Liver (tissue), 10 donors: ENCODE measurements at places on chromosomes 3 and 15. TPM values are rescaled to one million over a fixed set of nuclear protein-coding genes. Genes with fewer than 3 reads are reported as not detected.

- DNase-seq = no peak
- no peak overlapping the region for H3K27ac ChIP-seq
- H3K4me1 ChIP-seq = no peaks in the 10 kb centered on the region
- H3K4me3 ChIP-seq = no peak overlapping the region
These were observed 52.1 kb upstream of the TAMM41 start for GRCh38 chr3:11898611-11899325.

GRCh38 chr15:101207867-101208288 is 44.0 kb downstream of the CHSY1 start:
- H3K27ac ChIP-seq = no peak overlapping the region
- H3K36me3 ChIP-seq = no peaks in the 10 kb centered on the region
- no peak overlapping the region for H3K4me3 ChIP-seq
- H3K27me3 ChIP-seq = no peaks in the 10 kb centered on the region

Gene HRG
- total RNA-seq = 139 TPM

Gene PTH1R
- 7.2 TPM for total RNA-seq

Gene IQCF5
- not detected for total RNA-seq

Gene C2CD4B
- total RNA-seq = 0.59 TPM

Gene DLG1
- 31.3 TPM for total RNA-seq
